Central memory CD4-positive, alpha-beta T cell (primary cell): ENCODE measurements at places on chromosomes 13 and 19.

DNA sequence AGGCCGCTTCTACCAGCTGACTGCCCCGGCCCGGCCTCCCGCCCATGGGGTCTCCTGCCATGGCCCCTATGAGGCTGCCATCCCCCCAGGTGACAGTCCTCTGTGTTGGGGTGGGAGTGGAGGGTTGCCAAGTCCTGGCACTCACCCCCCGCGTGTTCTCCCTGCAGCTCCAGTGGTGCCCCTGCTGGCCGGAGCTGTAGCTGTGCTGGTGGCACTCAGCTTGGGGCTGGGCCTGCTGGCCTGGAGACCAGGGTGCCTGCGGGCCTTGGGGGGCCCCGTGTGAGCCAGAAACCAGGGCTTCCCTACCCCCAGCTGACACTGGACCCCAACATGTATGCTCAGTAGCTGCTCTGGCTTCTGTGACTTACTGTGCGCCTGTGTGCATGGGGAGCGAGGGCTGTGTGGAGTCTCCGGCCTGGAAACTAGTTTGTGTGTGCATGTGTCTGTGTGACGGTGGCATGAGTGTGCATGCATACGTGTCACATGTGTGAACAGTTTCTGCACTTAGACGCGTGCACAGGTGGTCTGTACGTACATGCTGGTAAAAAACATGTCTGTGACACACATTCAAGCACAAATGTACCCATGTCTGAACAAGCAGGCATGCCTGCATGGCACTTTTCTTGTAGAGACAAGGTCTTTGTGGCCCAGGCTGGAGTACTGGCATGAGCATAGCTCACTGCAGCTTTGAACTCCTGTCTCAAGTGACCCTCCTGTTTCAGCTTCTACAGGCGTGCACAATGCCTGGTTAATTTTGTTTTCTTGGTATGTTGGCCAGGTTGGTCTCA, 4.9 kb downstream of the ACP4 start:
- DNase-seq, result no peak

DNA sequence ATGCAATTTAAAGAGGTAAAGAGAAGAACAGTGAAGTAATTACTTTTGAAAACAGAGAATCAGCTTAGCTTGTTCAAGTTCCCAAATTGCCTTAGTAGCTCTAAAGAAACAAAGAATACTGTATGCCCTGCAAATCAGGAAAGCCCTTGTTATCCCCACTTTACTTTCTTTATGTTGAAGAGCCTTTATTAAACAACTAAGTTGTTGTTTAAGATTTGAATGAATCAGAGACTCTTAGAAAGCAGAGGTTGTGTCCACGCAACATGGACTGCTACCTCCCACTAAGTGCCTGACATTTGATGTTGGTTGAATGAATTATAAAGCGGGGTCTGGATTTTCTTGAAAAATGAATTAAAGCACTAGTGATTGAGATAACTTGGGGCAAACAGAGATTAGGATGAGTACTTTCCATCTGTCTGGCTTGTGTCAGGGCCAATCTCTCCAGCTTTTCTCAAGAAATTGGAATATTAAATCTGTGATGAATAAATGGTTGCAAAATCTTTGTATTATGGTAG, 214.7 kb downstream of the POSTN start:
- no peak for DNase-seq

GRCh38 chr13:57878291-57878690, 246.7 kb downstream of the PCDH17 start:
- no peak for DNase-seq

DNA sequence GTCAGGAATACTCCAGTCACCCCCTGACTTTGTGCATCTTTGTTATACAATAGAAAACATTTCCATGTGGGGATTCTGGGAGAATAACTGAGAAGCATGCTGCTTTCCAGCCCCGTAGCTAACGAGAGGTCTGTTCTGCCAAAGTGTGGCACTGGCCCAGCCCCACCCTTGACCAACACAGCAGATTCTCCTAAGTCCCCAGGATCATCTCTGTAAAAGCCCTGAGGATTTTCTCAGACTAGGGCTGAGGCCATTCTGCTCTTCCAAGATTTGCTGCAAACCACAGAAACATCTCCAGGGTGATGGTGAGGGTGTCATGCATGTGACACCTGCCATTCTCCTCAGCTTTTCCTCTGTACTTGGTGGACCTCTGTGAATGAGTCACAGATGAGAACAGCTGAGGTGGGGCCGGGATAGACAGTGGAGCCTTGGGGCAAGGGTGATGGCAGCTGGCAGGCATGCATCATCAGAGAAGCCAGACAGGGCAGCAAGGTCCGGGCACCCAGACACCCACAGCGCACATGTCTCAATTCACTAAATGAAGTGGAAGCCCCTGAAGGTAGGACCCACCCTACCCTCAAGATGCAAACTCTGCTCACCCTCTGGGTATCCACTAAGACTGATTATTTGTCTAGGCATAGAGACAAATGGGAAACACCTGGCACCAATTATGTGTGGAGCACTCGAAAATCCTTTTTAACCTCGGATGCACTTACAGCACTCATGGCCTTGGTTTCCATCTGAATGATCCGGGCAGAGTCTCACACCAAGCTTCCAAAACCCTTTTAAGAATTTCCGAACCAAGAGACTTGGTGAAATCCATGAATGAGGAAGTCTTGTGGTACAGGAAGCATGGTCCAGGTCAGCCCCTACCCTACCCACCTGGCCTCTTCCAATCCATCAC, 20.1 kb upstream of the DOCK9 start:
- DNase-seq, result no peak

DNA sequence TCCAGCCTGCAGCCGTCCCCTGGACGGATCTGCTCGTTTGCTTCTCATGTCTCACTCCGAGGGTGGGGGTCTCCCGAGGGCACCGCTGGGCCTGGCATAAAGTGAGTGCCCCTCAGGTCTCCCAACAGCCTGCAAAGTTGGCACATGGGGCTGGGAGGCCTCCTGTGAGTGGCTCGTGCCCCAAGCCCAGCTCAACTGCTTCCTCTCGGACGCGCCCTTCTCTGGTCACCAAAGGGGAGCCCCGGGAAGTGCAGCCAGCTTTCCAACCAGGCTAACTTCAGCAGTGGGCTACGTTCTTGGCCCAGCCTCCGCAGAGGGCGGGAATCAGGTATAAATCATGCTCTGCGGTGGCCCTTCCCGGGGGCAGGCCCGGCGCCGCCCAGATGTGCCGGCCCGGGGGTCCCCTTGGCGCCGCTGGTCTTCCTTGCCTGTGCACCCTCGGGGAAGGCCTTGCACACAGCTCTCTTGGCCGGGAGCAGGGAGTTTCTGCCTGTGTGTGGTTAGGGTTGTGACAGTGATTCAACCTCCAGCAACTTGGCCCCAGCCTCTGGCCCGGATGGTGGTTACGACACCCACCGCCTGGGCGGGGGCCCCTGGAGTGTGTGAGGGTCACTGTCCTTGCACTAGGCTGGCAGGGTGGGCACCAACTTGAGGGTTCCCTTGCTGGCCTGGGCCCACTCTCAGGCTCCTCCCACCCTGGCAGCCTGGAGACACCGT, 20.7 kb downstream of the CEBPG start:
- DNase-seq, result no peak

GRCh38 chr13:45249662-45250061, 48.8 kb upstream of the KCTD4 start:
- no peak for DNase-seq

DNA sequence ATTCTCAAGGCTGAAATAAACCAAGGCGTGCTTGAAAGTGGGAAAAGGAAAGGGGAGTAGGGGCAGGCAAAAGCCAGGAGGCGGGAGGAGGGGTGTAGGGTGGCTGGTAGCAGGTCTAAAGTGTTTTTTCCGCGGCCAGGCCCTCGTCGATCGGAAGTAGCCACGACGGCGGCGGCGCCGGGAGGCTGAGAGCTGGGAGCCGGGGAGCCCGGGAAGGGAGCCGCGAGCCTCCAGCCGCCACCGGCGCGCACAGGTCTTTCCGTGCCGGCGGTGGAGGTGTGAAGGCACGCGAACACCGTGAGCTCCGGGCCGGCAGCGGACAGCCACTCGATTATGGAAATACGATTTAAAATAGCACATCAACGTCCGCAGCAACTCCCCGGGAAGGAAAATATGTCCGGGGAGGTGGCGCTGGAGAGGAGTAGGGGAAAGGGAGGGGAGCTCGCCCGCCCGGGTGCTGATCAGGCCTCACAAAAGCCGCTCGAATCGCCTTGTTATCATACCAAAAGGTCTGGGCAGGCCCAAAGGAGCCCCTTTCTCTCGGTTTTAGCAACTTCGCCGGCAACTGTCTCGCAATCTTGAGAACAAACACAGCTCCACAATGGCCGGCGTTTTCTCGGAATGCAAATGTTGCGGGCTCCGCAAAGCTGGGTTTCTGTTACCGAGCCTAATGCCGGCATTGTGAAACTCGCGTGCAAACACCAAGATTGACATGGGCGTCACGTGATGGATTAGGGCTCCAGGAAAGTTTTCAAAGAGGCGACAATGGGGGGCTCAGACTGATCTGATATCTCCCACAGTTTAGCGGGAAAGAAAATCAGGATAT, 2.9 kb upstream of the PCDH8 start:
- no peak for DNase-seq

GRCh38 chr13:32728327-32728726, 142.1 kb downstream of the PDS5B start:
- no peak for DNase-seq

DNA sequence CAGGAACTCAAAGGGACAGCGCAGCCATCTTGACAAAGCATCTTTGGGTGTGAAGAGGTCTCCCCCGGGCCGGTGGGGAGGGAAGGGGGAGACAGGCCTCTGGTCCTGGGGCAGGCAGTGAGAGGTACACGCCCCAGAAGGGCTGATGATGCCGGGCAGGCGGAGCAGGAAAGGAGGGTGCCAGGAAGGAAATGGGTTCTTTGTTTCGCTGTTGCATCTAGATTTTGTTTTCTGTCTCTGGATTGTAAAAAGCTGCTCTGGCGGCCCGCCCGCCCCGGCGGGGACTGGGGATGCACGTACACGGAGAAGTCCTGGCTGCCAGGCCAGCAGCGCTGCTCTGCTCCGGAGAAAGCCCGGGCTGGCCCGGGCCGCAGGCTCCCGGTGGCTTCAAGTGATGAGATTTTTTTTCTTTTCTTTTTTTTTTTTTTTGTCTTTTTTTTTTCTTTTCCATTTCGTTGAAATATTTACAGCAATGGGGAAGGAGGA, 13.2 kb upstream of the ASF1B start:
- DNase-seq, result peak; percentile 65

- DNase-seq, result no peak
Observed at GRCh38 chr19:8138201-8138600, 11.2 kb downstream of the FBN3 start.

- DNase-seq, result no peak
Observed at GRCh38 chr19:47644743-47645482, 36.0 kb downstream of the BICRA start.

DNA sequence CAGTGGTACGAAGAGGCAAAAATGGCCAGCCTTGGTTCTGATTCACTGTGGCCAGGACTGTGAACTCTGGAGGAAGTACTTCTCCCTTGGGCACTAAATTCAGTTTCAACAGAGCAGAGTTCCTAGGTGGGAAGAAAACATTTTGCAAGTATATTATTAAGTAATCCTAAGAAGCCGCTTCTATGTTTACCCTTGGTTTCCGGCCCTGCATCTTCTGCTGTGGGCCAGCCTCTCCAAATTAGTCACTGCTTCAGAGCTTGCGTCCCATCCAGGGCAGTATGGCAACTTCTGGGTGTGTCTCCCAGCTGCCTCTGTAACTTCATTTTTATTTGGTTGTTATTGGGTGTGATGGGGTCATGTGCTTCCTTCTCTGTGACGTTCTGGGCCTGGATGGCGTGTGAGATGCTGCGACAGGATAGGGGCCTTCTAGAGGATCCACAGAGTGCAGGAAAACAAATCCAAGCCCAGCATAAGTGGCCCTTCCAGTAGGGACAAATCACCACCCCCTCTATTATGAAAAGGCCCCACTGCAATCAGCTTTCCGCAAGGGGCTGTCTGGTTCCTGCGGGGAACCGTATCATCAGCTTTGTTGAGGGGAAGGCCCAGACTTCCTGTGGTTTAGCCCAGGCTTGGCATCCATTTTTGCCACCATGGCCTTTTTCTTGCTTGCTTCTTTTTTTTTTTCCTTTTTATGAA, 55.1 kb upstream of the C1QTNF9 start:
- peak; percentile 83 for DNase-seq

DNA sequence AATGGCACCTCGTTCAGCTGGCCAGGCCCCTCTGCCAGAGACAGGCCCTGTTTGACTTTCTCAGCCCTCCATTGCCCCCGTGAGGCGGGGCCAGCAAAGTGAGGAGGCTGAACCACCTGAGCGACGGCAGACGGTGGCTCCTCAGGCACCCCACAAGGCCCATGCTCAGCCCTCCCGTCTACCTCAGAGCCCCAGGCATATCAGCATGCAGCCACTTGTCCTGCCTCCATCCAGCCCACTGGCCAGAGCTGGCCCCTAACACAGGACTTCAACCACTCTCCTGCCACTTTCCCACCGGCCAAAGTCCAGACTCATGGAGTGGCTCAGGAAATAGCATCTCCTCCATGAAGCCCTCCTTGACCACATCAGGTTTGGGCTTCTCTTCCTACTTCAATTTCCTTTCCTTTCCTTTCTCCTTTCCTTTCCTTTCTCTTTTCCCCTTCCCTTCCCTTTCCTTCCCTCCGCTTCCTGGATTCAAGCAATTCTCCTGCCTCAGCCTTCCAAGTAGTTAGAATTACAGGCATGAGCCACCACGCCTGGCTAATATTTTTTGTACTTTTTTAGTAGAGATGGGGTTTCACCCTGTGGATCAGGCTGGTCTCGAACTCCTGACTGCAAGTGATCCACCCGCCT, 9.3 kb downstream of the SLC7A10 start:
- DNase-seq, result no peak

- DNase-seq, result no peak
Observed at GRCh38 chr13:79030513-79030912, 371.6 kb upstream of the OBI1 start.

- no peak for DNase-seq
Observed at GRCh38 chr13:26784704-26785639, 24.4 kb upstream of the GPR12 start.
